ENCODE measurements at places on chromosomes 4 and X.

DNA sequence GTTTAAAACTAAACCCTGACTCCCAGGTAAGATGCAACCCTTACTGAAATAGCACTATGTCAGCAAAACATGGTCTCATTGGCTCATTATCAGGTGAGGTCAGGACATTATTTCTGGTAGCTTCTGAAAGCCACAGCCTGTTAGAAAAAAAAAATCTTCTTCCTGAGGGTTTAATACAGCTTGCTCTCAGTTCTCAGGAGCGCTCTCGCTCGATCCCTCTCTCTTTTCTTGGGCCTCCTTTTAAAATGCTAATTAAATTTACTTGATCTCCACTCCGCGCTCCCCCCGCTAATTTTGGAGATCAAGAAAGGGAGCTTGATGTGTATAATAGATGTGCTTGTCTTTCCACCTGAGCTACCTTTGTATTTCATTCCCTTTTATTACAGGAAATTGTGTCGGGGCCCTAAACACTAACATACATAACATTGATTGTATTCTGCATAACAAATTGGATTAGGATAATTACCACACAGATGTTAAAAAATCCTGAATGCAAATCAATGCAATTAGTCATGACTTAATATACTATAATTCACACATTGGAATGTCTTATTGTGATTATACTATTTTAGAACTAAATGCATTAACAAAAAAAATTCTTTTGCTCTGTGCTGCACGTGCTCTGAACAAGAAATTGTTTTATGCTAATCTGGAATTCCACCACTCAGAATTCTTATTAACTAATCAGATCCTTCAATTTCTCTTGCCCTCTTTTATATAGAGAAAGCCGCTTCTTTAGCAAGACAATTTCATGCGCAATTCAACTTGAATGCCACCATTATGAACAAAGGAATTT is 101.6 kb upstream of the TEX13D start:
- no peak for DNase-seq

DNA sequence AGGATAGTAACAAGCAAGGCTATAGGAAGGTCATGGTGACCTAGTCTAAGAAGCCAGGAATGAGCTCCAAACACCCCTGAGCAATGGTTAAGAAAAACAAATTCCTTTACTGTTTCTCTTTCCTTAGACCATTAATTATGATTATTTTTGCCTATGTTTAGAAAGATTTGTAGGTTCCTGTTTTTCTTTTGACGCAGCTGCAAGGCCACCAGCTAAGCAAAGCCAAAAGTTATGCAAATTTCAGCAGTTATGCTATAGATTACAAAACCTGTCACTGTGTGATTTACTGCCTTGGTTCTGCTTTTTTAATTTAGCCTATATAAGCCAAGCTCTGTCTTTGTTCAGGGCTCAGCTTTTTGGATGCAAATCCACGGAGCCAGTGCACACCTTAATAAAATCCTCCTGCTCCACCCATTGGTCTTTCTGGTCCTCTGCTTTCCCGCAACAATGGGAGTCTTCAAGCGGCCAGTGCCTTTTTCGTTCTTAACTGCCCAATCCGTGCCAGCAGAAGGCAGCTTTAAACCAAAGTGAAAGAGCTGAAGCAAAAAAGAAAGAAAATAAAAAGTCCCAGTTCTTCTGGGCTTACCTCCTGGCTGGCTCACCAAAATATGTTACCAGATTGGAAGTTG is 1.4 kb upstream of the CEP135 start:
- no peak for DNase-seq

- DNase-seq: no peak
Measured at GRCh38 chrX:20015422-20015821, 24.6 kb upstream of the BCLAF3 start.

- DNase-seq: no peak
Measured at GRCh38 chr4:144402999-144403398, 243.0 kb upstream of the HHIP start.

DNA sequence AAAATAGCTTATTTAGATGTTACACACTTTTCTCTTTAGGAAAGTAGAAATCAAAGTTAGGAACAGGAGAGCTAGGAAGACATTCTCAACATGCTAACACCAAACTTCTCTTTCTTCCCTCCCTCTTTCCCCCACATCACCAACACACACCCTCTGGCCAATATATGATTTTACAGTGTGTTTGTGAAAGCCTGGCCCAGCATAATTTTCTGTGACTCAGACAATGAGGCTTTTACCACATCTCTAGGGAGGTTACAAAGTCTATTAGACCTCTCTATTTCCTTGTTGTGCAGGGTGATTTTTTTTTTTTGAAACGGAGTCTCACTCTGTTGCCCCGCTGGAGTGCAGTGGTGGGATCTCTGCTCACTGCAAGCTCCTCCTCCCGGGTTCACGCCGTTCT is 189.9 kb downstream of the AASDH start:
- DNase-seq: no peak

DNA sequence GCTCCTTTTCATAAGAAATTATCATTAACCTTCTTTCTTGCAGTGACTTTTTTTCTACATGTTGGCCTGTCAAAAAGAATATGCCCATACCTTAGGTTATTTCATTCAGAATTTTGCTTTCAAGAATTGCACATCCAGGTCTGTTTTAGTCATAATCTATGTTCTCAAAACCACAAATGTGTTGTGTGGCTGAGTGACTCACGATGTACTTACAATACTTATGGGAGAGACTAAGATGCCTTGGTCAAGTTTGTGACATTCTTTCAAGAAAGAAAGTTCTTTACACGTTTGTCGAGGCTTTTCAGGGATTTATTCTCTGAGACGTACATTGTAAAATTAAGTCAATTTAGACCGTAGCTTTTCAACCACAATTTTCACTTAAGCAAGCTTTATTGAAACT is 396.7 kb downstream of the FSTL5 start:
- DNase-seq: no peak

GRCh38 chrX:133742602-133743305 is 242.6 kb downstream of the GPC3 start:
- no peak for DNase-seq

GRCh38 chr4:46844325-46844917 is 64.6 kb downstream of the COX7B2 start:
- no peak for DNase-seq

DNA sequence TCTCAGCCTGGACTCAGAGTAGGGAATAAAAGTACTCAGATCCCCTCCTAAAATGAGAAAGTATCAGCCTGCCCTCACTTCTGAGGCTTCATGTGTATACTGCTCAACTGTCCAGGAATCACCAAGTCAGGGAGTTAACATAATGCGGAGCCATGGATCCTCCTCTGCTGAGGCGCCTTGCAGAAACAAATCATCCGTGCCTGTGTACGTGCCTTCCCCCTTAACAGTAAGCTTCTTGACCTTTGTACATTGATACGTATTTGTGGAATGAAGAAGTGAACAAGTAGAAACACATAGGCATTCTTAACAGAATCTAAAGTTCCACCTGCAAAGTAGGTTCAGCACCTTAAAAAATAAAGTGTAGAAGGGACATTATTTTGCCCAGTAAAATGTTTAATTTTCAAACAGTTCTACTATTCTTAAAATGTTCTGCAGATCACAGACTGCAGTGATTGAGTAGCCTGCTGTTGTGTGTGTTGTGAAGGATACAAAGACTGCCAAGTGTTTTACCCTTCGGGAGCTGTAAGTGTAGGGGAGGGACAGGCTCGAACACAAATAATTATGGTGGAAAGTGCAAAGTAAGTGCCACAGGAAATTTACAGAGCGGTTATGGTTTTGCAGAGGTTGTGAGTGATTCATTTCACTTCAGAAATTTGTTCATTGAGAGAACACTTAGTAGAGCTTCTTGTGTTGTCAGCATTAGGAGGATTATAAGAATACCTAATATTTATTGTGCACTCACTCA is 61.9 kb downstream of the ARHGAP10 start:
- DNase-seq: no peak

DNA sequence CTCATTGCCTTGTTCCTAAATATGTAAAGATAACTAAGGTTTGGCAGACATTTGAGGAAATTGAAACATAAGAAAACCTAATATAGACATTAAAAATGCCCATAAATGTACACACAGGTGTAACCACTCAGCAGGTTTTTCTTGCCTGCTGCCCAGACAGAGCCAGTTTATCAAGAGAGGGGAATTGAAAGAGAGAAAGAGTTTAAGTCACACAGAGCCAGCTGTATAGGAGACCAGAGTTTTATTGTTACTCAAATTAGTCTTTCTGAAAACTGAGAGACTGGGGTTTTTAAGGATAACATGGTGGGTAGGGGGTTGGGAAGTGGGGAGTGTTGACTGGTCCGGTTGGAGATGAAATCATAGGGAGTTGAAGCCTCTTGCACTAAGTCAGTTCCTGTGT is 119.0 kb downstream of the CFAP299 start:
- DNase-seq: no peak

- DNase-seq: no peak
Measured at GRCh38 chrX:41116948-41117347, 31.7 kb downstream of the USP9X start.

DNA sequence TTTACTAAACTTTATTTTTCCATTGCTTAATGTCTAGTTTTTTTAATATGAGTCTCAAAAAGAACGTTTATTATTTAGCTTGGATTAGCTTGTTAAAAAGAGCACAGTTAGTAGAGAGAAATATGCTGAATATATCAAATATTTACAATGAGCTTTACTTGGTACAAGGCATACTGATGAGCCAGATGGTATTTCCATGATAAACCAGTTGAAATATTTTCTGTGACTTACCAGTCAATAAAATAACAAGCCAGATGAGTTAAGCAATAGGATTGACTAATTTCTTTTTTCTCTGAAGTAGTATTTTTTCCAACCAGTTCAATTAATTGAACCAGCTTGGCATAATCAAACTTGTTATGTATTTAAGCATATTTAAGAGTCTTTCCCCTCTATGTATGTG is 134.1 kb downstream of the KLHL34 start:
- no peak for DNase-seq

- DNase-seq: no peak
Measured at GRCh38 chr4:56148428-56148827, 199.7 kb downstream of the CEP135 start.

GRCh38 chr4:112511803-112512118 is 4.2 kb downstream of the NEUROG2 start:
- no peak for DNase-seq

- no peak for DNase-seq
Measured at GRCh38 chr4:178316211-178316610, 874.0 kb upstream of the AGA start.

DNA sequence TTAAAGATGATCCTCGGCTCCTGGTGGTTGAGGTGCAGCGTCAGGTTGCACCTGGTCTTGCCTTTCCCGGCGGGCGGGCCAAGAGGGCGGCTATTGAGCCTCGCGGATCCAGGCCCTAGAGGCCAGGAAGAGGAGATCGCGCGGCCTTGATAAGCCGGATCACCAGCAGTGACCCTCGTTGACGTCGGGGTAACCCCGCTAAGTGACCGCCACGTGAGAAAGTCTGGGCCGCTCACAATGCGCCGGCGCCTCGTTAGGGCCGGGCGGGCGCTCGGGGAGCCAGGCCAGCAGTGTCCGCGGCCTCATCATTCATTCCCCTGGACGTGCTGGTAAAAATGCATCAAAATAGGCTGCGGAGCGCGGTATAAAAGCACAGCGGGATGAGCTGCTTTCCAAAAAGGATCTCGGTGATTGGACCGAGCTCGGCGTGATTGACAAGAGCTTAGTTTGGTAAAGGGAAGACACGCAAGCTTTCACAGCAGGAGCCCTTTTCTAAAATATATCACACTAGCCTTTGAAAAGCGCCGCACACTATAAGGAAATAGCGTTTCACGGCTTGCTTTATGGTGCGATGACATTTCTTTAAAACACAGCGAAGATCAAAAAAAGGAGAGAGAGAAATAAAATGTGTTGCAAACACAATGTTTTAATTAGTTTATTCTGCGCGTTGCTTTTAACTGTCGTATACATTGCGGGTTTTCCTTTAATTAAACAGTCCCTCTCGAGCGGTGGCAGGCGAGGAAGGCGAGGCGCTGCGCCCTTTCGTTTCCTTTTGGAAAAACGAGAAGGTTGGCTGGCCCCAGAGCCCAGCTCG is 15.9 kb upstream of the ZIC3 start:
- DNase-seq: no peak

DNA sequence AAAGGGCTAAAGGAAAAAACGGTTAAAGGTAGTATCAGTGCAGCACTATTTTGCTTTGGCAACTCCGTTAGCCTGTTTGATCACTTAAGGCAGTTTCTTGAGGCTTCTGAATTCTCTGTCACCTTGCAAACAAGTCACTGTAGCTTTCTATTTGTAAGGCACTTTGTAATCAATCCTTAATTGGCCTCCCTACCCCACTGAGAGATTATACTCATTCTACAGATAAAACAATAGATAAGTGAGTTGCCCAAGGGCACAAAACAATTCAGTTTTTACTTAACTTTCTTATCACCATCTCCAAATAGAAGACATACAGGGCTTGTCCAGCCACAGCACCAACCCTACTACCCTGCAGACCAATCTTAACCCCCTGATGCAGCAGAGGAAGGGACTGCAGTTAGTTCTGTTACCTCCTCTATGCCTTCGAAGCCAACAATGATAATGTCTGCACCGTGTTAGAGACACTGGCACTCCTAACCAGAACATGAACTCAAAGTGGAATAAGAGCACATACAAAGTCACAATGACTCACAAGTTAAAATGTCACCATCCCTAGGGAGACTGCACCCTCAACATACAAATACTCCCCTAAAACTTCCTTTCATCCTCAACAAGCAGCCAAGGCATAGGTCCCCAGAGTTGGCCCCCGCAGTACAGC is 1.7 kb downstream of the TMEM185A start:
- DNase-seq: no peak

DNA sequence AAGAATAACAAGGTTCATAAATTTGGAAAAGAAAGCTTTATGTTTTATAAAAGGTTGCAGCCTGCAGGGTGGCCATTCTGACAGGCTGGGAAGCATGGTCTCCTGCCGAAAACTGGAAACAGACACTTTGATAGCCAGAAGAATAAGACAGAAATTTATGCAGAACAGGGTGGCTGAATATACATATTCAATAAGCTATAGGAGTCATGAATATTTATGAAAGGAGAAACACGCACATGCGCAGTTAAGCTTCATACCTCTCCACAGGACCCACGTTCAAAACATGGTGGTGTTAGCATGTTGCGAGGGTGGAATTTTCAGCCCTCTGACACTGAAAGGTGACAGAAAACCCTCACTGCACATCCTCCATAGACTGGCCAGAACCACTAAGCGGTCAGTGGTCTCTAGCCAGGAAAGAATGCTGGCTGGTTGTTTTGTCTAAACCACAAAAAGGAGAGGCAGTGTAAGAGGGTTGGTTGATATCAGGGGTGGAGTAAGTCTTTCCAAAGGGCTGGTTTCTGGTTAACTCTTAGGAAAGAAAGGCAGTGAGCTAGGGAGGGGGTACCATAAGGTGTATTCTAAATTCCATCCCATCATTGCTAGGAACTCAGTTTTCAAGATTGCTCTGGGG is 58.2 kb downstream of the ANXA10 start:
- DNase-seq: no peak

Data from activated T-helper 1 cell treated with anti-CD3 and anti-CD28 coated beads, Interleukin-2, amount 50 U/mL, for 16 hours (primary cell).